ENCODE measurements at places on chromosomes 3 and 15. TPM values are rescaled to one million over a fixed set of nuclear protein-coding genes. Genes with fewer than 3 reads are reported as not detected.

FAM174B gene
- total RNA-seq = 13.0 TPM

TRIM42 gene
- not detected for total RNA-seq

SEMA5B gene
- 5.2 TPM for total RNA-seq

GOLGA6L4 gene
- 0.57 TPM for total RNA-seq

MUC13 gene
- not detected for total RNA-seq

HCLS1 gene
- total RNA-seq = 13.9 TPM

ATP8B4 gene
- 6.1 TPM for total RNA-seq

FBLN2 gene
- total RNA-seq = 81.1 TPM

B3GALNT1 gene
- total RNA-seq = 51.8 TPM

ARL6IP5 gene
- total RNA-seq = 195 TPM

STRIT1 gene
- 0.84 TPM for total RNA-seq

ATG7 gene
- 17.5 TPM for total RNA-seq

NCKIPSD gene
- 15.4 TPM for total RNA-seq

TRANK1 gene
- 5.7 TPM for total RNA-seq

EXD1 gene
- not detected for total RNA-seq

GJD2 gene
- not detected for total RNA-seq

SMCO1 gene
- 78.6 TPM for total RNA-seq

ARPP21 gene
- not detected for total RNA-seq

SI gene
- total RNA-seq = not detected

HYKK gene
- 4.4 TPM for total RNA-seq

SERPINI2 gene
- not detected for total RNA-seq

NPAP1 gene
- total RNA-seq = not detected

ARRDC4 gene
- total RNA-seq = 15.9 TPM

ADIPOQ gene
- 19.3 TPM for total RNA-seq

ANAPC13 gene
- total RNA-seq = 80.5 TPM

TIMP4 gene
- total RNA-seq = 23.8 TPM

SHF gene
- 3.9 TPM for total RNA-seq

EOGT gene
- 25.2 TPM for total RNA-seq

SCG3 gene
- total RNA-seq = not detected

SLC24A5 gene
- not detected for total RNA-seq

WHAMM gene
- total RNA-seq = 5.7 TPM

GPR149 gene
- total RNA-seq = not detected

SPTBN5 gene
- 3.5 TPM for total RNA-seq

CEMIP gene
- 0.14 TPM for total RNA-seq

ST8SIA2 gene
- 3.1 TPM for total RNA-seq

IL16 gene
- 3.7 TPM for total RNA-seq

NTRK3 gene
- total RNA-seq = 5.1 TPM

SH3BP5 gene
- total RNA-seq = 11.7 TPM

FEZF2 gene
- total RNA-seq = not detected

NR1I2 gene
- not detected for total RNA-seq

PARP9 gene
- 14.0 TPM for total RNA-seq

SLC15A2 gene
- total RNA-seq = 3.9 TPM

CNTN3 gene
- total RNA-seq = 3.4 TPM

ATP2B2 gene
- 0.14 TPM for total RNA-seq

ITGA11 gene
- total RNA-seq = 32.6 TPM

RAD54L2 gene
- total RNA-seq = 10.3 TPM

MOBP gene
- total RNA-seq = not detected

LRRC34 gene
- 1.6 TPM for total RNA-seq

TGM4 gene
- not detected for total RNA-seq

SLC6A20 gene
- total RNA-seq = not detected

SPATA12 gene
- not detected for total RNA-seq

IGF2BP2 gene
- total RNA-seq = 15.9 TPM

SLC28A2 gene
- total RNA-seq = not detected

EFCAB12 gene
- not detected for total RNA-seq

ALDH1L1 gene
- 23.1 TPM for total RNA-seq
